Neural progenitor cell (in vitro differentiated cells): ENCODE measurements at places on chromosomes 1 and 21. TPM values are rescaled to one million over a fixed set of nuclear protein-coding genes. Genes with fewer than 3 reads are reported as not detected.
A peak's percentile ranks its signal among the peaks of the same experiment; 100 is the strongest.

The KIF17 gene
- total RNA-seq: 2.2 and 4.0 TPM in 2 replicates

DNA sequence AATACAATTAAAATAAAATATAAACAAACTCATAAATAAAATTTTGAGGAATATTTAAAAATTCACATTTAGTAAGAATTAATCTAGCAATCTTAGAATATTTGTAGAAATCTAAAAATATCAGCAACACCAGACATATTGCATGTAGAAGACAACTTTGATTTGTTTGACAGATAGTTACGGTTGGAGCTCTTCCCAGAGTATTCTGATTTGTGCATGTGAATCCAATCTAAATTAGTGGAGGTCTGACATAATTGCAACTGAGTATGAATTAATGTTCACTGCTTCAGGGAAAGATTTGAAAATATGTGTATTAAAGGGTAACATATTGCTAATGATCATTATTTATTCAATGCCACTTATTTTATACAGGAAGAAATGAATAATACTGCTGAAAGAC is 1546.2 kb downstream of the BRINP3 start:
- DNase-seq: no peak

The SPRR5 gene
- not detected in 2 replicates for total RNA-seq

GRCh38 chr1:111622166-111622565 is 2.6 kb downstream of the RAP1A start:
- no peak for DNase-seq

- DNase-seq: peak; percentile 58
Measured at GRCh38 chr1:214349781-214350180, 68.8 kb downstream of the SMYD2 start.

DNA sequence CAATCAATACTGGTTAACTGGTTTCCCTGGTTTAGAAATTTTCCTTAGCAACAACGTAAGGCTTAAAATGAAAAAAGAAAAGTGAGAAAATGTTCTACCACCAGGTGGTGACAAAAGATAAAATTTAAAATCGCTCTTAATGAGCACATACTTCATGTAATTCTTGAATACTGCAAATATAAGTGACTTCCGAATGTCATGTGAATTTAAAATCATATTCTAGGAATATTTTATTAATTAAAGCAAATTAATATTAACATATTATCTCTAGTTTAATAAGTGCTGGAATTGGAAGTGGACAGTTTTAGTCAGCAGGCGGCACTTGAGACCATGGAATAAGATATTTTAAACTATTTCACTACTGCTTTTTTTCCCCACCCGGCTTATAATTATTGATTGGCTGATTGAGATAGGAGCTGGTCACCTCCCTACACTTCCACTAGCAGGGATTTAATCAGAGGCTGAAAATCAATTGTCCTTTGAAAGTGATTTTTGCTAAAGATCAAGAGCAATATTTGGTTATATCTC is 5.0 kb upstream of the ADAMTS1 start:
- DNase-seq: peak; percentile 37

DNA sequence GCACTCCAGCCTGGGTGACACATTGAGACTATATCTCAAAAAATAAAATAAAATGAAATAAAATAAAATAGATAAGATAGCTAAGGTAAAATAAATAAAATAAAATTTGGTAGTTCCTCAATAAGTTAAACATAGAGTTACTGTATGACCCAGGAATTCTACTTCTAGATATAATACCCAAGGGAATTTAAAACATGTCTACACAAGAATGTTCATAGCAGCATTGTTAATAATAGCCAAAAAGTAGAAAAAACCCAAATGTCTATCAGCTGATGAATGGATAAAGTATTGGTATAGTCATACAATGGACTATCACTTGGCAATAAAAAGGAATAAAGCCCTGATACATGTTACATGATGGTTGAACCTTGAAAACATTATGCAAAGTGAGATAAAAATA is 47.8 kb downstream of the CEP350 start:
- no peak for DNase-seq

GRCh38 chr1:116988908-116989307 is 12.7 kb upstream of the CD101 start:
- no peak for DNase-seq

GRCh38 chr1:165055581-165055980 is 300.9 kb downstream of the LMX1A start:
- DNase-seq: no peak

DNA sequence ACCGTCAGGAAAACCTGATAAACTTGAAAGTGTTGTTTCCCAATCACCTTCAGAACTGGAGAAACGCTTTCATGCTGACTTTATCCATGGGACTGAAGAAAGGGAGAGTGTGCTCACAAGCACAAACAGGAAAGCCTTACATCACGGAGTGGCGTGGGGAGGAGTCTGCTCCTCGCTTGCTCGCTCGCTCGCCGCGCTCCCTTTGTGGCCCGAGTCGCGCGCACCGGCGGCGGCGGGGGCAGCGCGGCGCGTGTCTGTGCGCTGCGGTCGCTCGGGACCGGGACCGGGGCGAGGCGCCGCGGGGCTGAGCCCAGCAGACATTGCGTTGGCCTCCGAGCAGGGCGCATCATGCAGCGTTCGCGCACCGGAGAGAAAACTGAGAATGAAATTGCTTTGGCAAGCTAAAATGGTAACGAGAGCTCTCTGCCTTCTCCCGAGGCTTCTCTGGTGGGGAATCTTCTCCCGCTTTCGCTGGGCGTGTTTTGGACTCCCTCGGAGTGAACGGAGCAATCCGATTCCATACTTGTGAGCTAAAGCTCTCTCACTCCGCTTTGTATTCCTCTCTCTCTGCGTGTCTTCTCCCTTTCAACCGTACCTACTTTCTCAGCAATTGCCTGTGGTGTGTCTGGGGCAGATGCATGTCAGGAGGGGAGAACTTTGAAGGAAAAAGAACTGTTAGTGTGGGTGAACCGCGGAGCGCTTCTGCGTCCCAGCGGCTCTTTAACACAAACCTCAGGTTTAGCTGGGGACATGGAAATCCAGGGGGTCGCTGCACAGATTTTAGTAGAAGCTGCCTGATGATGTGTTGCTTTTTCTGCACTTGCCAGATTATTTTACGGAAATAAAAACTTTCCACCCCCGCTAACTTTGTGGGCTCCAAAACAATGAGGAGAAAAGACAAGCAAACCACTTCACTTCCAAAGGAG is at the start of gene RGL1:
Gene RGL1 (plus strand): TSS at position 205 of the 926 bp plus-strand sequence. CDS start 178 bp downstream, at position 383.
- peak; percentile 77 for DNase-seq

GRCh38 chr21:37744551-37744950 is 171.7 kb downstream of the KCNJ6 start:
- DNase-seq: no peak

- no peak for DNase-seq
Measured at GRCh38 chr21:27244352-27244751, 277.5 kb upstream of the ADAMTS5 start.

DNA sequence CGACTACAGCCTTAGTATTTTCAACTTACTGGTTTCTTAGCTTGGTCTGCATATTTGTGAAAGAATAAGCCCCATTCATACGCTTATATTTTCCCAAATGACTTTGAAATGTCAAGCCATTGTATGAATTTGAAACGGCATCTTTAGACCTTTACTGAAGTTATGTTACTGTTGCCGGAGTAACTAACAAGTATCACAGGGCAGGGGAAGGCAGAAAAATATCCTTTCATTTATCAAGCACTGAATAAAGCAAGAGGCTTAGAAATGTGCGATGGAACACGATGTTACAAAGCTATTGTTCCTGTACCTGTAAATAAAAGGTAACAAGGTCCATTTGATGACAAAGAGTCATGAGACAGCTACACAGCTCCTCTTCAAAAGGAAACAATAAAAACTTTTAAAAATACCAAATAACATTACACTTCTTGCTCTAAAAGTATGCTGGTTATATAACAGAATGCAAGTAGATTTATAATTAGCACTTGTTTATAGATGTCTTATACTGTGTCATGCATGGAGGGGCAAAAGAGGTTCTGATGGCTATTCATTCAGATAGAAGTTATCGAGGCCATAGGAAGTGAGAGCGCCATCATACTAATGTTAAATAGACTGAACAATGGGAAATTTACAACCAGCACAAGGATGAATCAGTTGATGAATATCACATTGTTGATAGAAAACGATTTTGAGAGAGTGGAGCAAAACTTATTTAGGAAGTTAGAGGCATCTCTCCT is 322.6 kb downstream of the RGS7 start:
- DNase-seq: no peak

DNA sequence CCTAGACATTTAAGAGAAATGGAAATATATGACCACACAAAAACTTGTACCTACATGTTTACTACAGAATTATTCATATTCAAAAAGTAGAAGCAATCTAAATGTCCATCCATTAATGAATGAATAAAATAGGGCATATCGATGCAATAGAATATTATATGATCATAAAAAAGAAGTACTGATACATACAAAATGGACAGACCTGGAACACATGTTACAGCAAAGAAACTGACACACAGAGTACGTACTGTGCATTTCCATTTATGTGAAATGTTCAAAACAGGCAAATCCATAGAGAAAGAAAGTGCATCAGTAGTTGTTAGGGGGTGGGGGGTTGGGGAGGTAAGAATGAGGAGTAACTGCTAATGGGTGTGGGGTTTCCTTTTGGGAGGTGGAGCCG is 39.2 kb downstream of the B3GALNT2 start:
- DNase-seq: no peak

GRCh38 chr1:54764922-54765561 is 719 bp upstream of the PARS2 start:
- no peak for DNase-seq

DNA sequence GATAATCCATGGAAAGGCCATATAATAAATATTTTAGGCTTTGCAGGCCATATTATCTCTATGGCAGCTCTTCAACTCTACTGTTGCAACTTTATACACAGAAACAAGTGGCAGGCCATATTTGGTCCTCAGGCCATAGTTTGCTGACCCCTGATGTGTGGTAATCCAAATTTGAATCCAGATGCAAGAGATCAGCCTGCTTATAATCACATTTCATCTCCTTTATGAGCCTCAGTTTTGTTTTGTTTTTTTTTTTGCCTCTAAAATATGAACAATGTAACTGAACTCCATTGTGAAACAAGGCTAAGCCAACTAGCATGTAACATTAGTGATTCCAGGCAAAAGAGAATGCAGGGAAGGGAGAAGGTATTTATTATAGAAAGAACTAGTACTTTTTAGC is 81.6 kb downstream of the PRKAA2 start:
- DNase-seq: no peak

GRCh38 chr1:95005584-95005983 is 67.2 kb downstream of the ALG14 start:
- no peak for DNase-seq

- no peak for DNase-seq
Measured at GRCh38 chr1:89369331-89369730, 5.5 kb downstream of the GBP6 start.

- no peak for DNase-seq
Measured at GRCh38 chr1:169548282-169548681, 38.0 kb downstream of the F5 start.

DNA sequence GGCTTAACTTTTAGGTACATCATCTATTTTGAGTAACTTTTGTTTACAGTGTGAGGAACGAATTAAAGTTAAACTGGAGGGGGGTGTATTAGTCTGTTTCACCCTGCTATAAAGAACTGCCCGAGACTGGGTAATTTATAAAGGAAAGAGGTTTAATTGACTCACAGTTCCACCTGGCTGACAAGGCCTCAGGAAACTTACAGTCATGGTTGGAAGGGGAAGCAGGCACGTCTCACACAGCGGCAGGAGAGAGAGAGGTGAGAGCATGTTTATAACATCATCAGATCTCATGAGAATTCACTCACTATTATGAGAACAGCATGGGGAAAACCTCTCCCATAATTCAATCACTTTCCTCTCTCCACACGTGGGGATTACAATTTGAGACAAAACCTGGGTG is 31.9 kb upstream of the TMEM52 start:
- DNase-seq: no peak

DNA sequence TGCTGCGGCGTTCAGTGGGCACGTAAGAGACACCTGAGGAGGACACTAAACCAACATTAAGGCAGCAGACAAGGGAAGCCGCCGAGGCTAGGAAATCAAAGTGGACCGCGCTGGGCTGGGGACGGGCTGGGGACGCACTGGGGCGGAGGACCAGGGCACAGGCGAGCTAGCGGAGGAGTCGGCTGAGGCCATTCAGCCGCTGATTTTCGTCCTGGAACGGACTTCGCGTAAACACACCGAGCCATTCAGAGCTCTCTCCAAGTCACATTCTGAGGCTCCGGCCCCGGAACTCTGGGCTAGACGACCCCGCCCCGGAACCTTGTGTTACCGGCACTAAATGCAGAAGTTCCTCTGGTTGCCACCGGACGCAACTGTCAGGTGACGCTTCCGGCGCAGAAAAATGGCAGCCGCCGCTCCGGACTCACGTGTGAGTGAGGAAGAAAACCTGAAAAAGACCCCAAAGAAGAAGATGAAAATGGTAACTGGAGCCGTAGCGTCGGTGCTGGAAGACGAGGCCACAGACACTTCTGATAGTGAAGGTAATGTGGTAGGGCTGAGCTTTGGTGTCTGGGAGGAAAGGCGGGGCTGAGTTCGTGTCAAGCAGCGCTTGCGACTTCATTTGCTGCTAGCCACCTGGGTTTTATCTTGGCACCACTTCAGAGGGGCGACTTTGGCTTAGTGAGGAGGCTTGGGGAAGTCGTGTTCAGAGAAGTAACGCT is at the start of gene RRP15:
Gene RRP15 (plus strand): TSS at position 377 of the 719 bp plus-strand sequence. CDS start 24 bp downstream, at position 401.
- peak; percentile 96 for DNase-seq

- DNase-seq: peak; percentile 72
Measured at GRCh38 chr1:236141447-236142252, 689 bp upstream of the GPR137B start.

DNA sequence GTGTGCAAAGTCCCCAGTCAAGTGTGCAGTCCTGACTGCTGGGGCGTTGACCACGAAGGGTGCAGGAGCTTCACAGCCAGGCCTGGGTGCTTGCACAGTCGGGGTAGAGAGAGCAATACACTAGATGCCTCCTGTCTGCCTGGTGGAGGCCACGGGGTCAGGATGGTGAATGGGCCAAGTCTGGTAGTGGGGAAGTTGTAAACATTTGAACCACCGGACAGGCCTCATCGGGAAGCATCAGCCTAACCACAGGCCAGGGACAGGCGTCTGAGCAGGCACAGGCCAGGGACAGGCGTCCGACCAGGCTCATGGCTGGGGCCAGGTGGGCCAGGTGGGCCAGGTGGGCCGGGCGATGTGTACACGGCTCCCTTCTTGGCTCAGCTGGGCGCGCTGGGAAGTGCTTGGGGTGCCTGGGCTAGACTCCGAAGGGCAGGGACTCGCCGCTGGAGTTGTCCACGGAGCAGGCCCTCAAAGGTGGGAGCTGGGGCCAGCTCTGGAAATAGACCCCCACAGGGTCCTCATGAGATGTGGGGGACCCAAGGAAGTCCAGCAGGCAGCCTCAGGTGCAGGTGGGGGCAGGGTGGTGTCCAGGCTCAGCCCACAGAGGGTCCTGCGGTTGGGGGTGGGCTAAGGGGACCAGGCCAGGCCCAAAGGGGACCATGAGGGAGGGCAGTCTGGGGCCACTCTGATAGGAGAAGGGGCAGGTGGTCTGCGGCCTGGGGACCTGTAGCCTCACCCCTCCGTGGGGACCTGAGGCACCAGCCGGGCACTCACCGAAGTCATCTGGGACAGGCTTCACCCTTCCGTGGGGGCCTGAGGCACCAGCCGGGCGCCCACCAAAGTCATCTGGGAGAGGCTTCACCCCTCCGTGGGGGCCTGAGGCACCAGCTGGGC is 15.0 kb downstream of the COL6A1 start:
- no peak for DNase-seq

The OBSCN gene
- 5.1 and 14.9 TPM in 2 replicates for total RNA-seq

The ZNHIT6 gene
- 13.7 and 22.0 TPM in 2 replicates for total RNA-seq

The KCND3 gene
- total RNA-seq: 0.06 and 0.09 TPM in 2 replicates

GRCh38 chr1:198449261-198449660 is 91.2 kb downstream of the ATP6V1G3 start:
- no peak for DNase-seq
